ENCODE measurements at places on chromosomes 2 and 18.

GRCh38 chr2:161843936-161844335 is 219.7 kb downstream of the SLC4A10 start:
- DNase-seq, result no peak

DNA sequence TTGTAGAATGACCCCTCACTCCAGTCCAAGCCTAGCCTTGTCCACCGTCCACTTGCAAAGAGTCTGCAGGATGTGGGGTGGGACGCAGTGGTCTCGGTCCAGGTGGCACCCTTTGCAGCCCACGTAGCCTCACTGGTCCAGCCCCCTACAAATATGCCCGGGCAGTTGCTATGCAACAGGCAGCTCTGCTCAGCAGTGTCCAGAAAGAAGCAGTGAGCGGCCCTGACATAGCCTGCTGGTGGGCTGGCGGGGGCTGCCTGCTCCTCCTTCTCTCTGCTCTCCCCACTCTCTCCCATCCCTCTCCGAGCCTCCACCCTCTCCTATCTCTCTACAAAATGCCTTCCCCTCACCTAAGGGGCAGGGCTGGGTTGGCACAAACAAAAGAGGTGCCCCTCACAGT is 233.4 kb downstream of the CELF4 start:
- DNase-seq, result no peak

GRCh38 chr2:200013906-200014305 is 58.5 kb downstream of the MAIP1 start:
- no peak for DNase-seq

DNA sequence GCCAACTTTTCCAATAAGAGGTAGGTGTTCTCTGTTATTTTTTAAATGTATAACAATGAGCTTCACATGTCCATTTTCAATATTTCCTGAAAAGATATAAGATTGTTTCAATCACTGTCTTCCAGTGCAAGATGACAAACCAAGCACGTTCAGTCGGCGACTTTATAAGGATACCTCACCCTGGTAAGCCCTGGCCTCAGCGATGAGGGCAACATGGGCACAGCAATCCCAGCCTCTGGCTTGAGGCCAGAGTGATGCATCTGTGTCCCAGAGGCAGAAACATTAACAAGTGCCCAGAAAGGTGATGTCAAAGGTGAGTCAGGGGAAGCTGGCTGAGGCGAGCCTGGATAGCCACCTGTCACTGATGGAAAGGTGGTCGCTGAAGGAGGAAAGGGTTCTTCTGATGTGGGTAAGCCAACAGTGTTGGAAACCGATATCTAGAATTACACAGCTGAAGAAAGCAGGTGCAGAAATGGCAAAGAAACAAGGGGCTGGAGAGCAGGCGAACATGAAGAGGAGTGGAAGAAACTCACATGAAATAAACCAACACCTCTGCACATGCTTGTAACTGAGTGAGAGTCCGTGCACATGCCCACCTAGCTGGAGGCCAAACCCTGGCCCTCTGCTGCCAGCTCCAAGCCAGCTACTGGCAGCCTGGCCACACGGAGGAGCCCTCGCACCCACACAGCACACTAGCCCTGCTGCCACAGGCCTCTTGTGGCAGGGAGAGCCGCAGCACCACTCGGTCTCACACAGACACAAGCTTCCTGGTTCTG is 65.5 kb downstream of the FBXO15 start:
- no peak for DNase-seq

DNA sequence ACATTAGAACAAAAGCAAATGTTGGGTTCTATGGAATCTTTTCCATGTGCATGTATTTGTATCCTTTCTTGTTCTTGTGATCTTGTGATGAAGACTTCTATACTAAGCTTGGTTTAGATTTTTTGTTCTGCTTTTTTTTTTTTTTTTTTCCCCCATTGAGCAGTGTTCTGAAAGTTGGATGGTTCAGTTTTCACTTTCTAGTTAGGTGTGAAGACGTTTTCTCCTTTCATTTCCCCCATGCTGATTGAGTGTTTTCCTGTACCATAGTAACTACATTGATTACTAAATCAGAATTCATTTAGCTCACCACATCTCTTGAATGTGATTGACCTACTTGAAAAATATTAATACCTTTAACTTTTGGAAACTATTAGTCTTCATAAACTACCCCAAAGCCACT is 34.1 kb downstream of the NOP58 start:
- DNase-seq, result no peak

DNA sequence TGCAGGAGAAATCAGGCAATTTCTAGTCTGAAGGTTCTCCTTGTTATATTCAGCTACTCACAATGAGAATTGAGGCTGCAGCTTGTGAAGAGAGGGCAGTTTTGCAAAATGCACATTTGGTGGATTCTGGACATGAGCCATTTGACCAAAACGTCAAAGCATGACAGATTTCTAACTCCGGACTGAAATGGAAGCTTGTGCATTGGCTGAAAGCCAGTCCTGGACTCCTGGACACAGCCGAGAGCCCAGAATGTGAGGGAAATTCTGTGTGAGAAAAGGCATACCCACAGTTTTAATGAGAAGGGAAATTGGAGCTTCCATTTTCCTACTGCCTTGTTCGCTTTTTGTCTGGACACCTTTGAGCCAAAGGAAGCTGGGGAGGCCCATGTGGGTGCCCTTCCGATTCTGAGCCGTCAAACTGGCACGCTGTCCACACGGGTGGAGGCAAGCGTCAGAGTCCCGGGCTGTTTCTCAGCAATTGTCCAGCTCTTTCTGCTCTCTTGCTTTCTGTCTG is 23.7 kb upstream of the ROCK2 start:
- no peak for DNase-seq

DNA sequence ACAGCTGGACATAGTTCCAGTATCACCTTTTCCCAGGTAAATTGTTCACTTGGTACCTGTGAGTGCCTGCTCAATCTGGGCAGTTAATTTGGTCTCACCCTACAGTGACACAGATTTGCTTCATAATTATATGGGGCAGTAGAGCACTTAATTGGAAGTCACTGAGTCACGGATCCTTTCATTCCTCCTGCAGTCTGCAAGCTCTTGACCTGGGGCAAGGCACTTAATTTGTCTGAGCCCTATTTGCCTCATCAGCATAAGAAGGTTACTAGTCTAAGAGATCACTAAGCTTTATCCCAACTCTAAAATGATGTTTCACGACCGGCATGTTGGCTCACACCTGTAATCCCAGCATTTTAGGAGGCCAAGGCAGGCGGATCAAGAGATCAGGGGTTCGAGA is 8.9 kb downstream of the FBXO36 start:
- DNase-seq, result no peak

GRCh38 chr2:1168846-1169245 is 218.2 kb downstream of the SNTG2 start:
- DNase-seq, result peak; percentile 21

DNA sequence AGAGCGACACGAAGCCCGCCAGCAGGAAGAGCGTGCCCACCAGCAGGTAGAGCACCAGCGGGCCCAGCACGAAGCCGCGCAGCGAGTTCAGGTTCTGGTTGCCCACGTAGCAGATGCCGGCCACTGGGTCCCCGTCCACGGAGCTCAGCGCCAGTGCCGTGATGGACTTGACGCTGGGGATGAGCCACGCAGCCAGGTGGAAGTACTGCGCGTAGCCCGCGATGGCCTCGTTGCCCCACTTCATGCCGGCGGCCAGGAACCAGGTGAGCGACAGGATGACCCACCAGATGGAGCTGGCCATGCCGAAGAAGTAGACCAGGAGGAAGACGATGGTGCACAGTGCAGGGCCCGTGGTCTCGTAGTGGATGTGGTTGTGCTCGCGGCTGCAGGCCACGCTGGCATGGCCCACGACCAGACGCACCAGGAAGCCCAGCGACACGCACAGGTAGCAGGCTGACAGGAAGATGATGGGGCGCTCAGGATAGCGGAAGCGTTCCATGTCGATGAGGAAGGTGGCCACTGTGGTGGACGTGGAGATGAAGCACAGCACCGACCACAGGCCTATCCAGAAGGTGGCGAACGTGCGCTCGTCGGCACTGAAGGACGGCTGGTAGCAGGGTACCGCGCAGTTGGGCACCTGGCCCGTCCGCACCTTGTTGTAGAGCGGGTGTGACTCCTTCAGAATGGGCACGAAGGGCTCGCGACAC is 2.1 kb downstream of the FZD5 start:
- no peak for DNase-seq

- peak; percentile 86 for DNase-seq
These were observed at the start of gene GALNT3 for GRCh38 chr2:165793779-165794535. Gene GALNT3, minus strand, starts transcription at chr2:165794247. Its CDS starts 23,547 bp downstream, at chr2:165770700.

GRCh38 chr2:101344137-101344536 is 35.6 kb upstream of the RNF149 start:
- DNase-seq, result no peak

DNA sequence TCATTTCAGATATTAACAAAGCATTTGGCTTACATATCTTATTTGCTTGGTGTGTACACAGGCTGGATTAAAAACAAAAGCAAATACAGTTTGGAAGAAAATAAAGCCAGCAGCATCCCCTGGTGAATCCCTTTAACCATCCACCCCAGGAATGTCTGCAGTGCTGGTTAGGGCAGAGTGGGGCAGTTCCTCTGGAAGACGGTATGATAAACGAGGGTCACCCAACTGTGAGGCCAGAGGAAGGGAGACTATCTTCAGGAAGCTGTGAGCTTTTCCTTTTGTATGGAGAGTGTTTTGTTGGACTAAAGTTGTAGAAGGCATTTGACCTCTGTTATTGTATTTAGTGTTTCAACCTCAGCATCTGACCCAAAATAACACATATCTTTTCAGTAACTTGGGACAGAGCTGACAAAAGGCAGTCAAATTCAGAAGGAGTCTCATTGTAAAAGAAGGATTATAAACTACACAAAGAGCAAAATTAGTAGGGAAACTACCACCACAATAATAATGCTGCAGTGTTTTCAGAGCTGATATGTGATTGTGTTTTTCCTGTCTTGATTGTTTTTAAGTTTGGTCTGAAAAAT is 159.1 kb downstream of the FMNL2 start:
- DNase-seq, result no peak

DNA sequence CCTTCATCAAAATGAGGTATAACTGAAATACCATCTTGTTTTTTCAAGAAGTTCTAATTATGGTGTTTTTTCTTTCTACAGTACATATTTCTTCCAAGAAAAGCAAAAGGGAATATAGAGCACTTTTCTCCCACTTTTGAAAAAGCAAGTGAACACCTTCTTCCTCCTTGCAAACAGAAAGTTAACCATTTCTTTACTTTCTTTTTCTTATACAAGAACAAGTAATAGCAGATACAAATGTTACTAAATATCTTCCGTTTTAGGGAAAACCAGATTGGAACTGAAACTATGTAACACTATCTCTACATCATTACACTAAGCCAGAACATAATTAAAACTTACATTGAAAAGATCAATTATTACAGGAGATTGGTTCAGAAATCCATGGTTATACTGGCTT is 44.0 kb downstream of the COBLL1 start:
- DNase-seq, result no peak

- no peak for DNase-seq
These were observed 90.8 kb downstream of the ZFP36L2 start for GRCh38 chr2:43135583-43135982.

DNA sequence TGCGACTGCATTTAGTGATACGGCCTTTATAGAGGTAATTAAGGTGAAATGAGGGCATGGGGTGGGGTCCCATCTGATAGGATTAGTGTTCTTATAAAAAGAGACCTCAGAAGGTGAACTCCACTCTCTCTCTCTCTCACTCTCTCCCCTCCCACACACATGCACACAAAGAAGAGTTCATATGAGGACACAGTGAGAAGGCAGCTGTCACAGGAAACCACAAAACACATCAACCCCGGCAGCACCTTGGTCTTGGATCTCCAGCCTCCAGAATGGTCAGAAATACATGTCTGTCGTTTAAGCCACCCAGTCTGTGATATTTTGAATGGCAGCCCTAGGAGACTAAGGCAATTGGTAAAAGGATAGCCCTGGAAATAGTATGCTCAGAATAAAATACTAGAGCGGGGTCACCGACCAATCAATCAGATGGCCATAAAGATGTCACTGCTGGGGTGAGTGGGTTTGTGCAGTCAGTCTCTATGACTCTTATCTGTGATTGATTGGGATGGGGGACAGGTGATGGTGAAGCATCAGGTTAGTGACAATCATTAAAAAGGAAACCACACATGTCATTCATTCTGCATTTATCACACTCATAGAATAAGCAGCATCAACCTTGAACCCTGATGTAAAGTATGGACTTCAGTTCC is 118.9 kb upstream of the POU3F3 start:
- no peak for DNase-seq

DNA sequence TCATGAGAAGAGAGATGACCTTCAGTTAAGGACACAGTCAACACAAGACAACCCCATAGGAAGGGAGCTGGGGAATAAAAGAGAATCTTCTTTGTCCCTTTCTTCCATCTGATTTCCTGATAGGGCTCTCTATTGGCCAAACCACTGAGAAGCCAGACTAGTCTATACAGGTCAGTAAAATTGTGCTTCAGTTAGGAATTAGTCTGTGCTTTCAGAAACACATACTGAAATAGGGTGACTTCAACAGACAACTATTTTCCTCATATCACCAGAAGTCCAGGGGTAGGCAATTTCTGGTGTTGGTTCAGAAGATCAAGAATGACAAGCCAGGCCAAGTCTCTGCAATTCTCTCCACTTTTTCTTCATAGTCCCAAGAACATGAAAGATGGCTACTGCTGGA is 151.7 kb upstream of the SP5 start:
- DNase-seq, result no peak

DNA sequence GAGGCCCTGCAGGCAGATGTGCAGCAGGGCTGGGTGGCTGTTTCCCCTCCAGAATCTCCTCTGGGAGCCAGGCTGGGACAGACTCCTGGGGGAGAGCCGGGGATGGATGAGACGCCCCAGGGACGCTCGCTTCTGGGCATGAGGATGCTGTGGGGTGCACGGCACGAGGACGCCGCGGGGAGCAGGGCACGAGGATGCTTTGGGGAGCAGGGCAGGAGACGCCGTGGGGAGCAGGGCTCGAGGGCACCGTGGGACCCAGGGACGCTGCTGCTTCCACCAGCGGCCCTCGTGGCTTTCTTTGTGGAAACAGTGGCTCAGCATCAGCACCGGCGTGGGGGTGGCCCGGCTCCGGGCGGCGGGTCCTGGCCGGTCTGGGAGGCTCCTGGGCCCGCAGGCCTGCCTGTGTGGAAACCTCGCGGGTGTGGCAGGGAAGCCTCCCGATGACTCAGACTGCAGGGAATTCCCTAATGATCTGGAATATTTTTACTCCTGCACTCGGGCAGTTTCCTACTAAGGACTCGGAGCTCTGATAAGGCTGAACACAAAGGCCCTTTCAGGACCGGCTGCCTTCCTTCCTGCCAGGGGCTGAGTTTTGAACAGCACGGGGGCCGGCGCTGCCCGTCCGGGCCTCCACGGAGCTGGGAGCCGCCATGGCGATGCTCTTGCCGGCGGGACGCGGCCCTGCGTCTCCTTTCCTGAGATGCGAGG is 62.6 kb downstream of the NFATC1 start:
- DNase-seq, result no peak

GRCh38 chr2:31987454-31988220 is 23.2 kb downstream of the MEMO1 start:
- DNase-seq, result no peak

Data from NCI-H2171 (cell line).